ENCODE measurements at places on chromosomes 2 and 18. TPM values are rescaled to one million over a fixed set of nuclear protein-coding genes. Genes with fewer than 3 reads are reported as not detected.

The KCNG2 gene
- total RNA-seq = not detected

The ABCG8 gene
- not detected for total RNA-seq

The PRSS56 gene
- not detected for total RNA-seq

The IL1F10 gene
- total RNA-seq = not detected

The GALR1 gene
- not detected for total RNA-seq

The AGXT gene
- not detected for total RNA-seq

The CAPN14 gene
- 0.26 TPM for total RNA-seq

The UGT1A4 gene
- not detected for total RNA-seq

The UGGT1 gene
- 118 TPM for total RNA-seq

The HK2 gene
- total RNA-seq = 113 TPM

The CD8A gene
- 0.07 TPM for total RNA-seq

The GKN1 gene
- total RNA-seq = not detected

The MAP3K19 gene
- not detected for total RNA-seq

The VWC2L gene
- total RNA-seq = not detected

The DYSF gene
- total RNA-seq = 2.3 TPM

The POTEC gene
- under 0.01 TPM for total RNA-seq

The GAREM1 gene
- 3.5 TPM for total RNA-seq

The ADI1 gene
- 34.9 TPM for total RNA-seq

The BOLL gene
- not detected for total RNA-seq

The COL4A3 gene
- total RNA-seq = 3.5 TPM

The UGT1A8 gene
- total RNA-seq = not detected

The CCDC74B gene
- total RNA-seq = 5.0 TPM

The SRD5A2 gene
- not detected for total RNA-seq

The CXCR1 gene
- not detected for total RNA-seq

The CIB4 gene
- not detected for total RNA-seq

The SP5 gene
- not detected for total RNA-seq

The SERPINB4 gene
- total RNA-seq = not detected

The KCNS3 gene
- total RNA-seq = 0.78 TPM

The ALPP gene
- total RNA-seq = not detected

The ALPI gene
- not detected for total RNA-seq

The AMER3 gene
- not detected for total RNA-seq

The EFHD1 gene
- 2.7 TPM for total RNA-seq

The TTN gene
- 3.3 TPM for total RNA-seq

The NTSR2 gene
- not detected for total RNA-seq

The AOX1 gene
- 13.0 TPM for total RNA-seq

The TUBA3E gene
- not detected for total RNA-seq

The MYO7B gene
- total RNA-seq = 0.13 TPM

The ZSWIM2 gene
- total RNA-seq = 0.10 TPM

The CNDP1 gene
- not detected for total RNA-seq

The KANSL1L gene
- 20.5 TPM for total RNA-seq

The GPBAR1 gene
- 0.03 TPM for total RNA-seq

The PPP4R3B gene
- total RNA-seq = 53.2 TPM

The GCKR gene
- total RNA-seq = 8.5 TPM

The KCNE4 gene
- total RNA-seq = 37.7 TPM

The CPO gene
- total RNA-seq = not detected

The ARHGAP15 gene
- total RNA-seq = not detected

The TMEM37 gene
- total RNA-seq = not detected

The SYT4 gene
- not detected for total RNA-seq

The SLC9A2 gene
- not detected for total RNA-seq

The SETBP1 gene
- 3.3 TPM for total RNA-seq

The HTR2B gene
- 37.3 TPM for total RNA-seq

The SPRED2 gene
- 20.0 TPM for total RNA-seq

The RUFY4 gene
- not detected for total RNA-seq

The TCF23 gene
- not detected for total RNA-seq

The MOCOS gene
- total RNA-seq = 5.6 TPM

The HOXD11 gene
- total RNA-seq = not detected
